Mononuclear cell (primary cell): ENCODE measurements at places on chromosomes 2 and 18. TPM values are rescaled to one million over a fixed set of nuclear protein-coding genes. Genes with fewer than 3 reads are reported as not detected.

The KCNE4 gene
- under 0.01 TPM for total RNA-seq

The COBLL1 gene
- total RNA-seq: 26.4 TPM

The ACOXL gene
- 0.10 TPM for total RNA-seq

The C2orf80 gene
- total RNA-seq: not detected

The LOXHD1 gene
- 0.63 TPM for total RNA-seq

The SCRN3 gene
- 8.5 TPM for total RNA-seq

The RPRM gene
- total RNA-seq: 0.10 TPM

The CLEC4F gene
- total RNA-seq: 0.21 TPM

The ZNF521 gene
- total RNA-seq: 1.0 TPM

The GKN1 gene
- total RNA-seq: 0.31 TPM

The REG3G gene
- total RNA-seq: not detected

The LYPD1 gene
- not detected for total RNA-seq

The TXNDC2 gene
- 0.10 TPM for total RNA-seq

The C2orf42 gene
- 19.6 TPM for total RNA-seq

The TMX3 gene
- 61.9 TPM for total RNA-seq

The C1QL2 gene
- total RNA-seq: not detected

The LONRF2 gene
- total RNA-seq: 0.10 TPM

The CSRNP3 gene
- under 0.01 TPM for total RNA-seq

The SCN3A gene
- total RNA-seq: 3.3 TPM

The METTL8 gene
- total RNA-seq: 19.0 TPM

The CAPN10 gene
- 18.2 TPM for total RNA-seq

The IL1RN gene
- total RNA-seq: 203 TPM

The HOXD10 gene
- not detected for total RNA-seq

The ACVR2A gene
- total RNA-seq: 39.9 TPM

The ST6GAL2 gene
- 0.21 TPM for total RNA-seq

The AP1S3 gene
- total RNA-seq: 5.4 TPM

The FTCDNL1 gene
- 1.7 TPM for total RNA-seq

The ALPP gene
- total RNA-seq: not detected

The OTX1 gene
- total RNA-seq: not detected

The EGR4 gene
- 0.52 TPM for total RNA-seq

The MDH1B gene
- not detected for total RNA-seq

The DSG4 gene
- total RNA-seq: not detected

The KIAA2012 gene
- total RNA-seq: not detected

The ECEL1 gene
- not detected for total RNA-seq

The SCTR gene
- total RNA-seq: not detected
